ENCODE measurements at places on chromosomes 6 and 20.

- DNase-seq: no peak
These were observed 20.9 kb upstream of the VNN1 start for GRCh38 chr6:132734694-132735236.

DNA sequence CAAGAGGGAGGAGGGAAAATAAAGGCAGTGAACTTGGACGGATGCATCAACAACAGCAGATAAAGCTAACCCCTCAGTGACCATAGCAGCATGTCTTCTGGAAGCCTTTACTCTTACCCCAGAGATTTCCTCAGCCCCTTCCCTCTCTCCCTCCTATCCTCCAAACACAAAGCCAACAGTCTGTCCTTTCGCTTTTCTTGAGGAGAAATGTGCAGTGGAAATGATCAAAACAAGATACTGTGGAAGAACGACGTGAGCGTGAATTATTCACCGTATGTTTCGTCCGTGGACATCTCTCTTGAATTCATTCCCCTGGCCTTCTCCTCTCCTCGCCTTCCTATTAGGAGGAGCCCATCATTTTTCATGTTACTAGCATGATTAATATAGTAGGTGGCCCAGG is 8.5 kb downstream of the NRN1 start:
- no peak for DNase-seq

- DNase-seq: no peak
These were observed 404.1 kb downstream of the FOXA2 start for GRCh38 chr20:22180244-22180643.

- DNase-seq: no peak
These were observed 914 bp upstream of the RANBP9 start for GRCh38 chr6:13712599-13712898.

- no peak for DNase-seq
These were observed 11.3 kb downstream of the TULP4 start for GRCh38 chr6:158323561-158323958.

DNA sequence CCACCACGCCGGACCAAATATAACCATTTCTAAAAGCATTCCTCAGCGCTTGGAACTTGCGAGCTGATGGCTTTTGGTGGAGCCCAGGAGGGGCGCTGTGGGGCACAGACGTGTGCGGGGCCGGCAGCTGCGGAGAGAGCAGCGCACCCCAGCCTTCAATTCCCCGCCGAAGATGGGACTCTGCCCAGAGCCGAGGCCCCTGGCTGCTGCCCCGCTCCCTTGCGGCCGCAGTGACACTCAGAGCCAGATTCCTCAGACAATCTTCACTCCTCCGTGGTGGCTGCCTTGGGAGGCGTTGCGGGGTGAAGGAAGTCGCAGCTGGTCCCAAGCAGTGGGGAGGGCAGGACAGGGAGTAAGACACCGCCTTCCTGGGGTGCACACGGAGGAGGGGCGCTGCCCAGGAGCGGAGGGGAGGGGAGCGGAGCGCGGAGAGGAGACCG is 87.7 kb downstream of the TMEM242 start:
- peak; percentile 51 for DNase-seq

GRCh38 chr6:104940893-104941728 is 15.8 kb upstream of the LIN28B start:
- no peak for DNase-seq

DNA sequence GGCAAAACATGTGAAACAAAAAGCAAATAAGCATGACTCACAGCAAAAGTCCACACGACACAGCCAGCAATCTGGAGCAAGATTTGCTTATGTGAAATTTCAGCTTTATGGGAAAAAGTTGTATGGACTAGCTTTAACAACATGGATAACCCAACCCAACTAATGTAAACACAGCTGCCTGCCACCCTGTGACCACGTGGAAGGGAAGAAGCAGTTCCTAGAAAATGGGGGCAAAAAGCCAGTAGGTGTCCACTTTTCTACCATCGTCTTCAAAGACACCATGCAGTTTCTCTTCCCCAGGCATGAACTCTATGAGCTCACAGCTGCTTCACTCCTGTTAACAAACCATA is 425.4 kb upstream of the RNF217 start:
- no peak for DNase-seq

GRCh38 chr6:169766232-169766631 is 14.8 kb downstream of the ERMARD start:
- DNase-seq: no peak

DNA sequence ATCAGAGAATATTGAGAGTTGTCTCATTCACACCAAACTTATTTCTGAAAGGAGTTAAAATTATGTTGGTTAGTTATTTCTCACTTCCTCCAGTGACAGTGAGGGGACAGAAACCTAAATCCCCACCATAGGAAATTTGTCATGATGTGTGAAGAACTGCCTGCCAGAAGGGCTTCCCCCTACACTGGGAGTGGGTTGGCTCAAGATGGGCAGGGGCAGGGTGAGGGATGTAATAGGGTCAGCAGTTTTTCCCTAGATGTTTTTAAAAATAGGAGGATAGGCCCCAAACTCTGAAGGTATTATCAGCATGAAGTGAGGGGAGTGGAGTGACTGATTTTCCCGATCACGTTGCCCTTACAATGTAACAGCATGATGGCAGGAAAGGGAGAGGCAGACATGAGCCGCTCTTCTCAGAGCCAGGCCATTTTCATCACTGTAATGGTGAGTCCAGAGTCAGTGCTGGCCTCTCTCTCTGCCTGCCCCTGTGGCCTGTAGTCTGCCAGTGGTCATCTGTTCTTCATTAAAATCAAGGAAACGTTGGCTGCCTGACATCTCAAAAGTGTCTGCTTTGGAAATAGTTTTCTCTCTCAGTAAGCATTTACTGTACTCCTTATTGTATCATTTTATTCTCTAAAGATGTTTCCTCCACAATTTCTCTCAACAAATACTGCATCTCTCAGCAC is 59.8 kb upstream of the SYNJ2 start:
- no peak for DNase-seq

GRCh38 chr20:16459019-16459700 is 114.1 kb downstream of the KIF16B start:
- DNase-seq: no peak

GRCh38 chr6:100877851-100878250 is 3.3 kb downstream of the ASCC3 start:
- no peak for DNase-seq

DNA sequence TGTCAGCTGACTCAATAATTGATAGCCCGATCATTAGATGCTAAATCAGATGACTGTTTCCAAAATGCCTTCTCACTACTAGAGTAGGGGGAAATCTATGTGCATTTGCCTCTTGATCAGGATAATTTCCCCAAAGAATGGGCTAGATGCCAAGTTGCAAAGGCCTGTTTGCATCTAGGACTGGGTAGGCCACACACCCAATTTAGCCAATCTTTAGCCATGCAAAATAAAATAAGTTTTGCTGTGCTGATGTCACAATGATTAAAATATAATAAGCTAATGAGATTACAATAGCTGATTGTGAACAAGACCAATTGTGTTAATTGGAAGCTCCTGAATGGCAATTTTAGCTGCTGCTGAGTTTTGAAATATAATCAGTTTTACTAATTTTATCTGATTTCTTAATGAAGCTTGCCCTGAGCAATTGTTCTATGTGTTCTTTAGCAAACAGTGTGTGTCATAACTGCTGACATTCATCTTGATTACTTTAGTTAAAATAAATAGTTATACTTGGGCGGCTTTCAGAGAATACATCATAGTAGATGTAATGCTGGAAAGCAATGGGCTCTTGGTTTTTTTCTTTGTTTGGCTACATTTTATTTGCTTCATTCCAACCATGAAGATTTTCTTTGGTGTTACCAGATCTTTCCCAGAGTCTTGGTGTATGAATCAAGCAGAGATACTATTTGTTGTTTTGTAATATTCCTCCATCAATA is 973.2 kb upstream of the SLC35B3 start:
- no peak for DNase-seq

GRCh38 chr6:125913864-125914351 is 42.7 kb upstream of the HINT3 start:
- DNase-seq: no peak

DNA sequence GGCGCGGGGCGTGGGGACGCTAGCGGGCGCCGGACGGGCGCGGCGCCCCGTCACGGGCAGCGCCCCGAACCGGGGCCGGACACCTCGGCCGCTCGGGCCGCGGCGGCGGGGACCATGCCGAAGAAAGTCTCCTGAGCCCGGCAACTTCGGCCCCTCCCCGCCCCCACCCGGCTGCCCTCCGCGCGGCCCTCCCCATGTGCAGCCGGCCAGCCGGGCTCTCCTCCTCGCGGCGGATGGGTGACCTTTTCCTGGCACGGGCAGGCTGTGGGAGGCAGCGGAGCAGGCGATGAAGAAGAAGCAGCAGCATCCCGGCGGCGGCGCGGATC is 278 bp downstream of the UST start:
- no peak for DNase-seq

DNA sequence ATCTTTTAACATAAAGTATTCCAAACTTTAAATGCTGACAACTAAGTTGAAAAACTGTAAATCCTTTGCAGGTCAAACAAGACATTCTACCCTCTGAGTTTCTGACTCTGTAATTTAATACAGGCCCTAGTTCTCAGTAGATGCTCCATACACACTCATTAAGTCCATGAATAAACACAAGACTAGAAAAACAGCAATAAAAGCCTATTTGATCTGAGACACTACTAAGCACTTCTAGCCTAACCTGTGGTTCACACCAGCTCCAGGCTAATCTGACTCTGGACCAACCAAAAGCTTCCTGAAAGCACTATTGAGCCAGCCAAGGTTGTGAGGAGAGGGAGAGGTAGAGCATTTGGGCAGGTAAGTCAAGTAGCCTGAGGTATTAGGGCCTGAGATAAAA is 103.9 kb downstream of the EPM2A start:
- DNase-seq: no peak

GRCh38 chr20:17568045-17568788 is 1.7 kb upstream of the DSTN start:
- DNase-seq: no peak

- no peak for DNase-seq
These were observed 52.0 kb upstream of the PRELID3B start for GRCh38 chr20:59094576-59094975.

- DNase-seq: no peak
These were observed 92.9 kb downstream of the VEGFA start for GRCh38 chr6:43862925-43863324.

- no peak for DNase-seq
These were observed 340.1 kb downstream of the BCKDHB start for GRCh38 chr6:80446454-80447045.

GRCh38 chr20:32624687-32625345 is 39.7 kb upstream of the NOL4L start:
- DNase-seq: no peak

- DNase-seq: no peak
These were observed 54.9 kb upstream of the NT5E start for GRCh38 chr6:85394853-85395538.

DNA sequence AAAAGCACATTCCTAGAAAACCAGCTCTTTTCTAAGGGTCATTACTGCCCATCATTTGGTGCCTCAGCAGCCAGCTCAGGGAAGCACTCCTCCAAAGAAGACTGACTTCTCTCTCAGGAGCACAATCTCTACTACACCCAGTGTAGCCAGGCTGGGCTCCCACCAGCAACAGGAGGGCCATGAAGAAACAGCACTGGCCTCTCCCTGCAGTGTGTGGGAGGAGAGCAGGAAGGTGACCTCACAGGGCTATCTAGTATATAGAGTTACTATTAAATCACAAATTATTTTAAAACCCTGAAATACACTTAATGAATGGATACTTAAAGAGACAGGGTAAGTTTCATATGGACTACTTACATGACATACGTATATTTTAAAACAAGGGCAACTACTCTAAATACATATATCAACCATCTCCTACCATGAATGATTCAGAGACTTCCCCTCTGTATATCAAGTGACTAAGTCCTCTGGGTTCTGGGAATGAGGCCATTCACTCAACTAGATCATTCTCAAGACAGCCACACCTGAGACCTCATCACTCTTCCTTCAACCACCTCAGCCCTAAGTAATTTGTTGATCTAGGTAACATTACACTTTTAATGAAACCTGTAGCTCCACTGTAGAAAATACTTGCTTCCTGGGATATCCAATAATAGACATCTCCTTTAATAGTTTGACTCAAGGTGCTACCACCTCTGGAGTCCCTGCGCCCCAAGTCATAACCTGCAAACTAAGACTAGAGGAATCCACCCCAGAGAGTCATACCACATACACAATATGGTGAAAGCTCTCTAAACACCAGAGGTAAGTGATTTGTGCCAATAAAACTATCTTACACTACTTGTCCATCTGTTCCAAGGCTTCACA is 25.2 kb downstream of the TBX18 start:
- no peak for DNase-seq

GRCh38 chr20:53379014-53379832 is 214.4 kb downstream of the ZNF217 start:
- no peak for DNase-seq

- DNase-seq: no peak
These were observed 119.2 kb upstream of the ASCC3 start for GRCh38 chr6:101000341-101000740.

GRCh38 chr6:161091151-161091550 is 99.6 kb downstream of the MAP3K4 start:
- DNase-seq: no peak

GRCh38 chr6:11854408-11855165 is 76.0 kb upstream of the ADTRP start:
- DNase-seq: no peak

- DNase-seq: no peak
These were observed 16.6 kb upstream of the KIAA0408 start for GRCh38 chr6:127475823-127476176.

GRCh38 chr20:56833427-56833826 is 204.3 kb downstream of the TFAP2C start:
- no peak for DNase-seq

DNA sequence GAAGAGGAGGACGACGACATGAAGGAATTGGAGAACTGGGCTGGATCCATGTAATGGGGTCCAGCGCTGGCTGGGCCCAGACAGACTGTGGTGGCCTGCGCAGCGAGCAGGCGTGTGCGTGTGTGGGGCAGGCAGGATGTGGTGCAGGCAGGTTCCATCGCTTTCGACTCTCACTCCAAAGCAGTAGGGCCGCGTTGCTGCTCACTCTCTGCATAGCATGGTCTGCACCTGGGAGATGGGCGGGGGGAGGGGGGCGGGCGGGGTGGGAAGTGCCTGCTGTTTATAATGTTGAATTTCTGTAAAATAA is 42.3 kb downstream of the CHMP4B start:
- no peak for DNase-seq

DNA sequence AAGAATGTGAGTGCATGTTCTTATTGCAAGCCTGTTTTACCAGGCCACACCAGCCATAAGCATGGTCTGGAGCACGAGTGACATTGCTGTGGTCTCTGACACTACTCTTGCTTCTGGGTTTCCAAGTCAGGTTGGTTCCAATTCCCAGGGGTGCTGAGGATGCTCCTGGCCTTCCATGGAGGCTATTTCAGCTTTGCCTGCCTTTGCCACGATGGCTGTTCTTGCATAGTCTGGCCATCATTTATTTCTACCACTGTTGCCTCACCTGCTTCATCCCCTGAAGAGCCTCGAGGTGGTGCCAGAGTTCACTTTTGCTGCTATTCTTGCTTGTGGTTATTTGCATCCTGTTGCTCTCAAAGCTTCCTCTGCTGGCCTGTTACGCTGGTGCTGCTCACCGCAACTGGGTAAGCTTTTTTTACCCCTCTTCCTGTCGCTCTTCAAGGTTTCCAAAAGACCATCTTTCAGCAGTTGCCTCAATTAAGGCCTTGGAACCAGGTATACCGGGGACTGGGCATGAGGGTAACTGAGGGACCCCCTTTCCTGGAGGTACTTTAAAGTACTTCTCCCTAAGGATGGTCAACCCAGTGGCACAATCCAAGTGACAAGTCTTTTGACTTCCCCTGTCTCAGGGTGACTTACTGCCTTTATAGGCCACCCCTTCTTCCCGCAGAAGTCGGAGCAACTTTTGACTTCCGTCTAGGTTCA is 64.5 kb downstream of the AKAP7 start:
- DNase-seq: no peak

GRCh38 chr6:16698162-16698533 is 63.1 kb downstream of the ATXN1 start:
- no peak for DNase-seq
